ENCODE measurements at places on chromosomes 4 and X. TPM values are rescaled to one million over a fixed set of nuclear protein-coding genes. Genes with fewer than 3 reads are reported as not detected.

DNA sequence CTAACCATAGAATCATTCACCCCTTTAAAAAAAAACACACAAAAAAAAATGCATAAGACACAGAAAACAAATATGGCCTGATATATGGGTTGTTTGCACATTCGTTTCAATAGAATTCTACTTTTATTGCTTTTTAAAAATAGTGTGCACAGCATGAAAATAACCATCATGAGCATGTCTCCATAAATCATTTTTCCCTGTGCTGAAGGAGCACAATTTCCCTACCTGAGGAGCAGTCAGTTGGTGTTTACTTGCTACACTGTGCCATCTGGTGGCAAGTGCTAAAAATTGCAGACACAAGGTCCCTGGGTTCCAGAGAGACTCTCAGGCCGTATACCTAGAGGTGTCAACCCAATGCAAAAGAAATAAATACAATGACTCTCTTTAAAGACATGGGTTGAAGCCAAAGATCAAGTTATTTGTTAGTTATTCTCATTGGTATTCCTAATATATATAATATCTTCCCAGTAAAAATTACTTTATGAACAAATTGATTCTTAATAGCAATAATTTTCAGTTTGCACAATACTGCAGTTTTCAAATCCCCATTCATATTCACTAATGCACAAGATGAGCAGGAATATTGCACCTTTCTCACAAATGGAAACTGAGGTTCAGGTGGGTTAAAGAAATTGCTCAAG is 551.4 kb downstream of the IQCM start:
- no peaks in the 10 kb centered on the region for H3K27me3 ChIP-seq
- H3K4me3 ChIP-seq, result no peak overlapping the region
- H3K36me3 ChIP-seq, result no peaks in the 10 kb centered on the region
- H3K27ac ChIP-seq, result no peak overlapping the region

GRCh38 chrX:7330556-7330955 is 182.6 kb upstream of the PUDP start:
- H3K27ac ChIP-seq, result no peak overlapping the region
- H3K4me1 ChIP-seq, result no peaks in the 10 kb centered on the region
- no peak for DNase-seq
- H3K4me3 ChIP-seq, result no peak overlapping the region
- no peaks in the 10 kb centered on the region for H3K27me3 ChIP-seq
- H3K36me3 ChIP-seq, result no peaks in the 10 kb centered on the region

PPP2R2C gene
- 0.42 TPM for polyA plus RNA-seq

FAM133A gene
- 0.04 TPM for polyA plus RNA-seq

PDHA2 gene
- not detected for polyA plus RNA-seq
